Vein endothelial cell (primary cell): ENCODE measurements at places on chromosomes 12 and 14. TPM values are rescaled to one million over a fixed set of nuclear protein-coding genes. Genes with fewer than 3 reads are reported as not detected.

CDH24 gene
- total RNA-seq: 10.8 and 18.9 TPM in 2 replicates

NINJ2 gene
- total RNA-seq: 0.38 and 1.6 TPM in 2 replicates

TMCC3 gene
- total RNA-seq: 16.0 and 27.3 TPM in 2 replicates

POTEM gene
- total RNA-seq: not detected in 2 replicates

MAP3K9 gene
- total RNA-seq: 0.57 and 0.65 TPM in 2 replicates

OLR1 gene
- not detected in 2 replicates for total RNA-seq
